ENCODE measurements at places on chromosomes 6 and 20.
A peak's percentile ranks its signal among the peaks of the same experiment; 100 is the strongest.

- DNase-seq: no peak
Measured at GRCh38 chr6:14450578-14450977, 333.0 kb downstream of the CD83 start.

GRCh38 chr6:158654498-158654897, 4.6 kb downstream of the SYTL3 start:
- DNase-seq: no peak

- peak; percentile 83 for DNase-seq
Measured at GRCh38 chr6:26033085-26033940, 53.9 kb upstream of the HFE start.

- DNase-seq: no peak
Measured at GRCh38 chr20:2845607-2846006, 5.1 kb downstream of the VPS16 start.

- DNase-seq: no peak
Measured at GRCh38 chr20:37343994-37344355, 2.0 kb upstream of the SRC start.

DNA sequence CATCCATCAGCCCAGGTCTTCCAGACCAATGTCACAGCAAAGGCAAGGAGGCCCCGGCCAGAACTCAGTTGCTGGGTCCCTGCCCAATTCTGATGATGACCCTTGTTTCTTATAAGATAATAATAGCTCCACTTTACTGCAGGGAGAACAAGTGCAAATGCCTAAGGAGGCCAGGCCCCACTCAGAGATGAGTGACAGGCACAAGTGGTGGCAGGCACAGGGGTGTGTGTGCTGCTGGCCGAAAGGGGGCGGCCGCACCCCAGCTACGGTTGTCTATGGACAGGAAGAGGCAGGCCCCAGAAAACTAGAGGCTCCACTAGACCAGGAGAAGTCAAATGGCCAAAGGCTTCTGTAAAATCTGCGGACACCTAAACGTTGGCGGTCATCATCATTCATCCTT, 28.6 kb downstream of the GNAS-AS1 start:
- DNase-seq: no peak

DNA sequence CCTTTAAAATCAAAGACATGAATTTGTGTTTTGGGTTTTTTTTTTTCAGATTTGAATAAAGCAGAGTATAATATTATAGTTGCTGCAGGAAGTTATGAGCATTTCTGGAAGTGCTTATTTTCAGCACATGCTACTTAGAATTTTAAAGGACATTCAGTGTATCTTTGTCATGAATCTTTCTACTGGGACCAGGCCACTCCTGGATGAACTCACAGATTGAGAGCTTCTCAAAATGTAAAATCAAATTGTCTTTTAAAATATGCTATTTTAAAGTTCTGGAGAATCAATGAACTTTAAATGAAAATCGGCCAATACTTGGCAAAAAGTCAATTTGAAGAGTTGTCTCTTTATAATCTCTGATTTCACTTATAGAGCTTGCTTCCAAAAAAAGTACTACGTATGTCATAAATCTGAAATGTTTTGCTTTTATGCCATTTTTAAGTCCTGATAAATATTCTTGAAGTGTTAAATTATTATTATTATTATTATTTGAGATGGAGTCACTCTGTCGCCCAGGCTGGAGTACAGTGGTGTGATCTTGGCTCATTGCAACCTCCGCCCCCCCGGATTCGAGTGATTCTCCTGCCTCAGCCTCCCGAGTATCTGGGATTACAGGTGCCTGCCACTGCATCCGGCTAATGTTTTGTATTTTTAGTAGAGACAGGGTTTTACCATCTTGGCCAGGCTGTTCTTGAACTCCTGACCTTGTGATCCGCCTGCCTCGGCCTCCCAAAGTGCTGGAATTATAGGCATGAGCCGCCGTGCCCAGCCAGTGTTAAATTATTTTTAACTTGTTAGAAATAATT, 175.7 kb upstream of the AKAP12 start:
- DNase-seq: no peak

- no peak for DNase-seq
Measured at GRCh38 chr6:154890874-154891273, 104.2 kb upstream of the TIAM2 start.

DNA sequence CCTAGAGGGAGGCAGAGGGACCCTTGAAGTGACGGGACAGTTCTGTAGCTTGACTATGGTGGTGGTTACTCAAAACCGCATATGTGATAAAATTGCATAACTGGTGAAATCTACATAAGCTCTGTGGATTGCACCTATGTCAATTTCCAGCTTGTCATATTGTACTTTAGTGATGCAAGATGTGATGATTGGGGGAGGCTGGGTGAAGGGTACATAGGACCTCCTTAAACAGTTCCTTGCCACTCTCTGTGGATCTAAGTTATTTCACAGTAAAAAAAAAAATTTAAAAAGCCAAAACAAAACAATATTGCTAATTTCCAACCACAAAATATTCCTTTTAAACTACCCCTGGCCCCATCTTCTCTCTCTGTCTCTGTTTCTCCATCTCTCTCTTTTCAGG, 472.6 kb upstream of the SULF2 start:
- no peak for DNase-seq

Data from NCI-H1048 (cell line).